Cortex of kidney (tissue), 1 donor: ENCODE measurements at places on chromosomes 1 and 21.

DNA sequence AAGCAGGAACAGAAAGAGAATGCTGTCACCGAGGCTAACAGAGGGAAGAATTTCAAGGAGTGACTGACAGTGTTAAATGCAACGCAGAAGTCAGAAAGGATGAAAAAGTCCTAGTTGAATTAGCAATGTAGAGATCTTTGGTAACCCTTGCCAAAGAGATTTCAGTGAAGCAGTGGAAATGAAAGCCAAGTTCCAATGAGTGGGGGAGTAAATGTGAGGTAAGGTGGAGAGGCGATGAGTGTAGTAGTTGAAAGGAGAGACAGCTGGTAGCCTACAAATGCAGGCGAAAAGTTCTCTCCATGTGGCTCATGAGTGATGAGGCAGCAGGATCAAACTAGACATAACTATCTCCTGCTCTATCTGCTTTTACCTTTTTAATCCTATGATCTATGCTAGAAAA is 74.6 kb upstream of the IPO9 start:
- DNase-seq, result no peak

DNA sequence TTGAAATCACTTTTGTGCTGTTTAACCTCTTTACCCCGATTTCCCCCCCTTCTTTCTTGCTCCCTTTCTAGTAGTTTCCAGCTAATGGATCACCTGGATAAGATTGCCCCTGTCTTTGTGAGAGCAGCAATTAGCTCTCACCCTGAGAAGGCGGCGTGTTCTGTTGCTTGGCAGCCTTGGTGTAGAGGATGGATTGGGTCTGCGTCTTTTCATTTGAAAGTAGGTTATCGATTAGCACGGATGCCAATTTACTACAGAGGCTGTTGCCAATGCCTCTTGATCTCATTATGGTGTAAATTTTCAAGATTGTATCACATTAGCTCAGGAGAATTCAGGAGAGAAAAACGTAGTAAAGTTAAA is 26.4 kb downstream of the KIF26B start:
- no peak for DNase-seq

GRCh38 chr1:30707412-30708360 is 15.7 kb downstream of the MATN1 start:
- DNase-seq, result no peak

DNA sequence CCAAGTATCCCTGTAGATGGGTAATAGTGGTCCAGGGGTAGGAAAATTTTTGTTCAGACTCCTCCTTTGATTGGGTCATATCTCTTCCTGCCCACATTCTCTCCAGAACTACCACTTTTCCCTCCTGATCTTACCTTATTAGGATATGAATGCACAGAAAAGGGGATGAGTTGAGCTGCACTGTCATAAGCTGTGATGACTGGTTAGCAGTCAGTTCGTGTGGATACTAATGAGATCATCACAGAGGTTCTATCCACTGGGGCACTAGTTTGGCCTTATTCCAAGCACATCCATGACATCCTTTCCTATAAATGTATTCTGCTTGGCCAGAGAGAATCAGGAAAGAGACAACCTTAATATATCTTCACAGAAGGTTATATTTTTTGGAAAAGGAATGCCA is 22.1 kb upstream of the TBX15 start:
- DNase-seq, result no peak

DNA sequence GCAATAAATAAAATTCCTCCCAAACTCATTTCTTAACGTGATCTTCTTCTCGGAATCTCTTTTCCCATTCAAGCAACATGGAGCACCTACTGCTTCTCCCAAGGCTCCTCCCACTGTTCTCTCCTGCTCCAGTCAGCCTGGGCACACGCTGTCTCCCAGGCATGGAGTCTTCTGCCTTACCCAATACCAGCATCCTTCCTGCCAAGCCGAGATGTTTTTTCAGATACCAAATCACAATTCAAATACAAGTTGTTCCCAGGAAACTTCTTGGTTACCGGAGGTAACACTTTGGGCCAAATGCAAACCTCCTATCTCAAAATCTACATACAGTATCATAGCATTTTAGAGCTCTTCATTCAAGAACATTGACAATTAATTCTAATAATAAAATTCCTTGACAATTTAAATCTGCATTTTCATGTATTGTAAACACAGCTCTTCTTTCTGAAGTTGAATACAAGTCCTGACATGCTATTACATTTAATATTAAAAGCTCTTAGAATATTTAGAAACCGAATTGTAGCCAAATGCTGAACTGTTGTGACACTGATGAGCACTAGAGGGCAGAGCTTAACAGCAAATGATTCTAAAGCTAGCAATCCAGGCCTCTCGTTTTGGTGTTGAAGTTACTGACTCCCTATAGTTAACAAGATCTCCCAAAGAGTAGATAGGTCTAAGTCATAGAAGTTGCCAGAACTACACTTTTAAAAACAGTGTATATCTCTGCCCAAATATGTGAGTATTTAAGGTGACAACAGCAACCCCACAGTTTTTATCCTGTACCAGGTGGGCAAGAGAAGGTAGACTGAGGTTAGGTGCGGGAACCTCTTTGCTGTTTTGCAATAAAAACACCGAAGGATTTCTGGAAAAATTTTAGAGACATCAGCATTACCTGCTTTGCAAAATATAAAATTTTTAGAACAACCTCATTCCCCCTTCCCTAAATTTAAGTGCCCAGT is 52.3 kb downstream of the BCAR3 start:
- DNase-seq, result no peak

GRCh38 chr1:166869318-166870099 is 6.6 kb downstream of the TADA1 start:
- no peak for DNase-seq
